ENCODE measurements at places on chromosomes 7 and 10.
A peak's percentile ranks its signal among the peaks of the same experiment; 100 is the strongest.

DNA sequence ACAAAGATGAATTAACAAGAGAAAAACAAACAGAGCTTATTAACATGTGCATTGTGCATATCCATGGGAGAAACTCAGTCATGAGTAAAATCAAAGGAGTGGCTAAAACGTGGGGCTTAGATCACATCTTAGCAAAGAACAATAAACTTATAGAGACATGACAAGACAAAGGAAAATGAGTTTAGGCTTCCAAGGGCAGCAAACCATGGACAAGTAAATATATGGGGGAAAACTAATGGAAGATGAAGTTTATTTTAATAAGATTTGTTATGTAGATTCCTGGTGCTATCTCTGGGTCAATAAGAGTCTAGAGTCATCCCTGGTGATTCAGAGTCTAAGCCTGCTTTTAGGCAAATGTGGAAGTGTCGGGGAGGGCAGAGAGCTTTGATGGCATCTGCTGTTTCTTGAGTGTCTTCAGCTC, 87.2 kb upstream of the PLPP4 start:
- no peaks in the 10 kb centered on the region for H3K27me3 ChIP-seq
- H3K27ac ChIP-seq = no peak overlapping the region
- no peaks in the 10 kb centered on the region for H3K4me1 ChIP-seq
- H3K36me3 ChIP-seq = no peaks in the 10 kb centered on the region

- peak overlapping the region; percentile 97 for H3K4me3 ChIP-seq
- peaks cover 4% of the 10 kb centered on the region for H3K27me3 ChIP-seq
- H3K4me1 ChIP-seq = peaks cover 71% of the 10 kb centered on the region
Measured at GRCh38 chr7:143287339-143287934, 714 bp upstream of the CASP2 start.

DNA sequence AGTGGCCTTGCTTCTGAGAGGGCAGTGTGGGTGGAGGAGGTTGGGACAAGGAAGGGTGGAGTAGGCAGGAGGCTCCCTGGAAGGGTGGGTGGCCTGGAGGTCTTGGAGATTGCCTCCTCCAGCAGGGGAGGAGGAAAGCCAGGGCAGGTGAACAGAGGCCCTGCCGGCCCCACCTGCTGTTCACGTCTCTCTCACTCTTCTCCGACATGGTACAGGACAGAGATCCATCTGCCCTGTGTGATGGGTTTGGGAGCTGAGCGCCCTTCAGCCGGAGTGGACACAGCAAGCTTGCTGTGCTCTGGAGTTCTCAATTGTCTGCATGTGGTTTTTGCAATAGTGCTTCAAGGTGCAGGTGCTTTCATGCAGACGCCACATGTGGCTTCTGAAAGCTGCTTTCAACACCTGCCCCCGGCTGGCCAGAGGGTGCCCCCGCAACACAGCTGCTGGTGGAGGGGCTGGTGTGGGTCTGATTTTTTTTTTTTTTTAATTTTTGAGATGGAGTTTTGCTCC, 82.8 kb upstream of the GNA12 start:
- no peak overlapping the region for H3K4me3 ChIP-seq
- H3K36me3 ChIP-seq = peaks cover 40% of the 10 kb centered on the region
- no peaks in the 10 kb centered on the region for H3K4me1 ChIP-seq
- H3K27me3 ChIP-seq = no peaks in the 10 kb centered on the region

GRCh38 chr10:15027741-15028140, 16.0 kb upstream of the OLAH start:
- no peak for DNase-seq
- no peak overlapping the region for H3K27ac ChIP-seq
- peaks cover 3% of the 10 kb centered on the region for H3K36me3 ChIP-seq
- H3K4me3 ChIP-seq = no peak overlapping the region

DNA sequence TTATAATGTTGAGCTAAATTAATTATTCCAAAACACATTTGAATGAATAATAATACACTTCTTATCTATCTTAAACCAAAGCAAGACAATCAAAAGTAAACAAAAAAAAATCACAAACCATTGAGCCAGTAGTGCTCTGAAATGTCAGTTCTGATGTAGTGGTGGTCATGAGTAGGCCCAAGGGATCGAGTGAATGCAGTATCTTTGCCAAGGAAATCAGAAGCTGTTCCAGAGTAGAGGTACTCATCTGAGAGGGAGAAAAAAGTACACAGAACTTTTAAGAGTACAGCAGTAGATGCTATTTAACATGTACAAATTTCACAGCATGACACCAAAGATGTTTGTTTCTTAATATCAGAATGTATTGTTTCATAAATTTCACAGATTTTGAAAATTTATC, 121.5 kb downstream of the SEMA3D start:
- no peaks in the 10 kb centered on the region for H3K4me1 ChIP-seq
- no peaks in the 10 kb centered on the region for H3K27me3 ChIP-seq
- no peak overlapping the region for H3K4me3 ChIP-seq
- no peaks in the 10 kb centered on the region for H3K36me3 ChIP-seq
- DNase-seq = no peak
- no peak overlapping the region for H3K27ac ChIP-seq

DNA sequence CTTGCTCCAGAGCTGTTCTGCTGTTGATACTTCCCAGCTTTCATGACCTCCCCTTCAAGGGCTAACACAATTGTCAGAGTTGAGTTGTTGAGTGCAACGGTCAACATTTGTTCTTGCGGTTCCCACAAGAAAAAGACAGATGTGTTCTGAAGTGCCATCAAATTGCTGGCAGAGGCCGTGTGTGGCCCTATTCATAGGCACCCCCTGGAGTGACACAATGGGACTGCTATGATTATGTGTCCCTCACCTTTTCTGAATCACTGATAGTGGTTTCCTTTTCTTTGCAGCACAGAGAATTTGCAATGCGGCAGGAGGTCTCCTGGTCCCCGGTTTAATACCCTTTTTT, 5.8 kb upstream of the IGFBP1 start:
- no peaks in the 10 kb centered on the region for H3K4me1 ChIP-seq
- no peak overlapping the region for H3K27ac ChIP-seq
- DNase-seq = no peak
- H3K36me3 ChIP-seq = no peaks in the 10 kb centered on the region
- no peak overlapping the region for H3K4me3 ChIP-seq

GRCh38 chr10:58486821-58487220, 25.9 kb upstream of the BICC1 start:
- H3K4me3 ChIP-seq = no peak overlapping the region
- H3K27me3 ChIP-seq = no peaks in the 10 kb centered on the region
- no peaks in the 10 kb centered on the region for H3K36me3 ChIP-seq
- no peaks in the 10 kb centered on the region for H3K4me1 ChIP-seq
- H3K27ac ChIP-seq = peak overlapping the region; percentile 15

Data from activated naive CD4-positive, alpha-beta T cell treated with anti-CD3 and anti-CD28 coated beads, Interleukin-2, amount 10 ng/mL, durations not matched to agents 7 days and 5 days (primary cell).